Caco-2 (cell line): ENCODE measurements at places on chromosomes 12 and 14. TPM values are rescaled to one million over a fixed set of nuclear protein-coding genes. Genes with fewer than 3 reads are reported as not detected.

DNA sequence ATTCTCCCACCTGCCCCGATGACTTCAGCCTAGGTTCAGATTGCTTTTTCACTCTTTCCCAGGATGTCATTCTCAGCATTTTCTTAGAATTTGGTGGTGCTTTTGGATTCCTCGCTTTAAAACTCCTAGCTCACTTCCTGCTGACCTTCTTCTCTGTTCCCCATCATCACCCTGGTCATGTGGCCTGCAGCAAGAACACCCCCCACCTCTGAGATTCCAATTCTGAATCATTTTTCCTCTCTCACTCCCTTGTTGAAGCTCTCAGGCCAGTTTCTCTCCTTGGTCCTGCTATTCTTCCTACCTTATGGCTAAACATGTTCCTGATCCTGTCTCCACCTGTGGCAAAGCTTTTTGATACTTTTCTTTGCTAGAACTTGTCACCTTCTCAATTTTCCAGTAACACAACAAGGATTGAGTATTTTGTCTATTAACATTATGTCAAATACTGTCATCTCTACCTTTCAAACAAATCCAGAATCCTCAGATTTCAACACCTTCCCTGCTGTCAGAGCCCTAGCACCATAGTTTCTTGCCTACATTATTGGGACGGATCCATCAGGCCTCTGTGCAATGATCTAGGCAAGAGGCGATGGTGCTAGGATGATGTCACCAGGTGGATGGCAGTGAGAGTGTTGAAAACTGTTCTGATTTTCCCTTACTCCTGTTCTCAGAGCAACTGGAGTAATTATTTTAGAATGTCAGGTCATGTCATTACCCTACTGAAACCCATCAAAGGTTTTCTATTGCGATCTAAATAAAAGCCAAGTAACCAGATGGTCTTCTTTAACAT lies 233.7 kb downstream of the MON2 start:
- peaks cover 2% of the 10 kb centered on the region; the same call in 1 of the 2 replicates for H3K36me3 ChIP-seq
- no peaks in the 10 kb centered on the region for H3K27me3 ChIP-seq
- no peak overlapping the region for H3K27ac ChIP-seq
- no peaks in the 10 kb centered on the region for H3K4me1 ChIP-seq
- DNase-seq, result no peak

DNA sequence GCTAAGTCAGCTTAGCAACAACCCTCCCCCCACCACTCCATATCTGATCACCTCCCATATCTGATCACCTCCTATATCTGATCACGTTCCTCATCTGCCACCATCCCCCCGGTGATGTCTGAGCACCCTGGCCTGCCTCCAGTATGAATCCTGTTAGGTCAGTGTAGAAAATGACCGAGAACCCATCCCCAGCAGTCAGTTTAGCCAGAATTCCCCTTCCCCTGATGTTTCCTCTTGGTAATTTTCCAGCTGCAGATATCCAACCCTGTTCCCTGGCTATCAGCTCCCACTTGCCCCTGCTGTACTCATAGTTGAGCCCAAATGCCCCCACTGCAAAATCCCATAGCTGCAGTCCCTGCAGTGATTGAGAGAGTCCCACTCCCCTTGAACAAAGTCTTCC lies 12.5 kb downstream of the SELPLG start:
- no peak overlapping the region for H3K4me3 ChIP-seq
- no peaks in the 10 kb centered on the region; the same call in 1 of the 2 replicates for H3K4me1 ChIP-seq
- H3K27ac ChIP-seq, result no peak overlapping the region
- H3K36me3 ChIP-seq, result no peaks in the 10 kb centered on the region
- H3K27me3 ChIP-seq, result no peaks in the 10 kb centered on the region

TMTC3 gene
- total RNA-seq, result 31.8 and 31.9 TPM in 2 replicates

KRT72 gene
- not detected in 2 replicates for total RNA-seq

PLXNC1 gene
- total RNA-seq, result 41.3 and 47.7 TPM in 2 replicates

- H3K27ac ChIP-seq, result no peak overlapping the region
- no peaks in the 10 kb centered on the region for H3K27me3 ChIP-seq
- no peaks in the 10 kb centered on the region for H3K4me1 ChIP-seq
- no peak overlapping the region for H3K4me3 ChIP-seq
- DNase-seq, result no peak
Measured at GRCh38 chr12:105738051-105738450, 400.7 kb downstream of the NUAK1 start.

DNA sequence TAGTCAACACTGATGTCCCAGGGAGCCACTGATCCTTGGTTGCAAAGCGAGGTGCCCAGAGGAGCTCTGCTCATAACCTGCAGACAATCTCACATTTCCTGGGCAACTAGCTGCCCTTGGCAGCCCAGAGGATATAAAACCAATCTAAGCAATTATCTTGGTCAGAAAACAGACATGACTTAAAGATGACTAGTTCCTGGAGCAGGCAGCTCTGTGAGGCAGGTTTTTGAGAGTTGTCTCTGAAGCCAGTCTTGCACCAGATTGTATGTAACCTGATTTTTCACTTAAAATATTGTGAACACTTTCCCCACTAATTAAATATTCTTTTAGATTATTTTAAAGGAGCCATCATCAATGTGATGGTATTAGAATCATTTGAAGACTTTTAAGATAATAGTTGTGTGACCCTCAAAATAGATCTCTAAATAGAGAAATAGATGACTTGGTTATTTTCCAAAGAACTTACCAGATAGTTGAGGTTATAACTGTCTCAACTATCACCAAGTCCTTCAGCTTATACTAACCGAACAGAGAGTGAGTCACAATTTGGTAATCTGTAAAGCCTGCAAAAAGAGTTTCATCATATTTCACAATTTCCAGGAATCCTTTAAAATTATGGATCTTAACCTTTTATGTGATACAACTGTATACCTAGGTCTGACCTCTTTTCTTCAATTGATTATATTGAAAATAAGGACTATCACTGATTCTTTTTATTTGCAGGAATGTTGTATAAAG lies 75.9 kb downstream of the LIN7A start:
- no peaks in the 10 kb centered on the region for H3K36me3 ChIP-seq
- no peak for DNase-seq
- no peak overlapping the region for H3K27ac ChIP-seq
- H3K4me1 ChIP-seq, result no peaks in the 10 kb centered on the region

DNA sequence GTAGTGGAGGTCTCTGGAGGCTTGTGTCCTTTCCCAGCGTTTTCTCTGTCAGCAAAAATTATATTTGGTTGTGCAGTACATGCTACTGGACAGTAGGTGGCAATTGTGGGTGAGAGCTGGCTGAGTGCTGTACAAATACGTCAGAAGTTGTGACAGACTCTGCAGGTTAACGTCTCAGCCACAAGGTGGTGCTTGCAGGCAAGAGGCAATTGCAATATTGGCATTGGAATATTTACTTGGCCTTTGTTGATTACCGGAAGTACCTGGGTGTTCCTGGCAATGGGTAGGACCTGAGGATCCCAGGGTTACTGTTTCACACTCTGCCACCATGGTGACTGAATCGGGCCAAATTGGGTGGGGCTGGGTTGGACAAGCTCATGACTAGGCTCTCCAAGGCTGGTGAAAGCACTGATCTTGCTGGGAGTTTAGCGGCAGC lies 333.9 kb upstream of the LMO3 start:
- no peaks in the 10 kb centered on the region for H3K4me1 ChIP-seq
- H3K27me3 ChIP-seq, result no peaks in the 10 kb centered on the region
- no peak overlapping the region for H3K4me3 ChIP-seq
- H3K27ac ChIP-seq, result no peak overlapping the region
- peak; percentile 86 for DNase-seq
- H3K36me3 ChIP-seq, result no peaks in the 10 kb centered on the region

KLRF1 gene
- not detected in 2 replicates for total RNA-seq

GRCh38 chr14:74882103-74882920 lies 596 bp downstream of the DLST start:
- DNase-seq, result no peak
- peaks cover 19% of the 10 kb centered on the region for H3K4me1 ChIP-seq
- peak overlapping the region; percentile 91 for H3K27ac ChIP-seq
- peak overlapping the region; percentile 93 for H3K4me3 ChIP-seq
- H3K36me3 ChIP-seq, result no peaks in the 10 kb centered on the region; the same call in 1 of the 2 replicates

IL31 gene
- not detected in 2 replicates for total RNA-seq

GRCh38 chr14:39258782-39259545 lies 25.2 kb downstream of the MIA2 start:
- H3K27me3 ChIP-seq, result no peaks in the 10 kb centered on the region
- no peak overlapping the region for H3K27ac ChIP-seq
- 0 out of 2 replicates have a peak, but pooled peaks cover 4% of the 10 kb centered on the region for H3K4me1 ChIP-seq
- no peak overlapping the region for H3K4me3 ChIP-seq
- no peaks in the 10 kb centered on the region for H3K36me3 ChIP-seq

- H3K4me1 ChIP-seq, result no peaks in the 10 kb centered on the region
- H3K4me3 ChIP-seq, result no peak overlapping the region
- no peak overlapping the region for H3K27ac ChIP-seq
- H3K27me3 ChIP-seq, result no peaks in the 10 kb centered on the region
- no peaks in the 10 kb centered on the region for H3K36me3 ChIP-seq
Measured at GRCh38 chr12:65123435-65124063, 2.4 kb upstream of the WIF1 start.

KRT7 gene
- total RNA-seq, result 13.9 and 19.9 TPM in 2 replicates

SLC38A6 gene
- total RNA-seq, result 10.2 and 11.5 TPM in 2 replicates

- H3K36me3 ChIP-seq, result no peaks in the 10 kb centered on the region
- no peaks in the 10 kb centered on the region for H3K4me1 ChIP-seq
- H3K27ac ChIP-seq, result no peak overlapping the region
- DNase-seq, result no peak
- H3K4me3 ChIP-seq, result no peak overlapping the region
- H3K27me3 ChIP-seq, result no peaks in the 10 kb centered on the region
Measured at GRCh38 chr12:43147878-43148277, 404.1 kb downstream of the ADAMTS20 start.

TECPR2 gene
- 5.4 and 9.3 TPM in 2 replicates for total RNA-seq

DNA sequence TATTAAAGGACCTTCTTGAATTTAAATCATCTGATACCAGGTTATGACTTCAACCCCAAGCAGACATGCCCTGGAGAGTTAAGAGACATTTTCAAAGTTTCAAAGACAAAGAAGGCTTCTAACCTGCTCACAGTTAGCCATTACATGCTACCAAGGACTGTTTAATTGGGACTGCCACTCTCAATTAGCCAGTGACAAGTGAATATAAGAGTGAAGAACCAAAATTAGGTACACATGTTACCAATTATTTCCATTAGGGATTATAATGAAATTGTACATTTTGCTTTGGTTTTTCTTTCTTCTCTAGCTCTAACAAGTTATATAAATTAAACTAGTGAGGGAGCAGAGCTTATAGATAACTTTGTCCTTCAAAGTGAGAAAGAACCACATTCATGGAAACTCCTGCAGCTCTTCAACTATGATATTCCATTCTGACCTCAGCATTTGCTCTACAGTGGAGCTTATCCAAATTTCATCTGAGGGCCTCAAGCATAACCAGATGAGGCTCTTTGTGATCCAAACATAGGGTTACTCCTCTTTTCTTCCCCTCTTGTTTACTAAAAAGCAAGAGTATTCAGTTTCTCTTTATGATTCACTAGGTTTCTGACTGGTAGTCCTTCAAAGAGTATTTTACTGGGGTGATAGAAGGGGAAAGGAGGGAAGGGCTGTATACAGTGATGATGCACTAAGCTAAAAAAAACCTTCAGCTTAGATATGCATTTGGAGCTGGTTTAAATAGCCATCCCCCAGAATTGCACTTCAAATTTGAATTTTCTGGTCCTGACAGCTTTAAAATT lies 91.3 kb downstream of the DUSP6 start:
- H3K4me1 ChIP-seq, result peaks cover 27% of the 10 kb centered on the region
- no peaks in the 10 kb centered on the region for H3K36me3 ChIP-seq
- no peak for DNase-seq
- H3K27ac ChIP-seq, result no peak overlapping the region
- no peak overlapping the region for H3K4me3 ChIP-seq

- H3K27ac ChIP-seq, result peak overlapping the region; percentile 39
- peaks cover 5% of the 10 kb centered on the region; the same call in 1 of the 2 replicates for H3K4me1 ChIP-seq
- H3K36me3 ChIP-seq, result no peaks in the 10 kb centered on the region
- peak overlapping the region; percentile 15; the same call in 1 of the 2 replicates for H3K4me3 ChIP-seq
- no peak for DNase-seq
Measured at GRCh38 chr14:22427771-22428231, 161.2 kb downstream of the DAD1 start.

DNA sequence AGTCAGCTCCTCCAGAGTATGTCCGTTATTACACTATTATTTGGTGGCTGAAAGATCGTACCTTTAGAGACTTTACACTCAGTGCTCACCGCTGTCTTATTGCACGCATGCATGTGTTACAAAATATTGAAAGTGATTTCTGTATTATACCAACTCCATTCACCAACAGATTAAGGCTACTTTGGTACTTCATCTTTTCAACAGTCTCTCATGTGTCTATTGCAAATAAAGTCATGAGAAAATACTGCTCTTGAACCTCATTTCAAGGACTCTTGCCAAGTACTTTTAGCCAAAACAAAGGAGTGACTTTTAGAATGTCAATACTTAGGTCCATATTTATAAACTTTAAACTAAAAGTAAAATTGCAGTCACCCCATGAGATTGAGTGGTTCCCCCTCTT lies 503.6 kb downstream of the TMEM121 start:
- H3K36me3 ChIP-seq, result no peaks in the 10 kb centered on the region
- H3K4me3 ChIP-seq, result no peak overlapping the region

GRCh38 chr12:45654002-45654665 lies 75.4 kb upstream of the ARID2 start:
- H3K4me3 ChIP-seq, result no peak overlapping the region
- H3K27me3 ChIP-seq, result no peaks in the 10 kb centered on the region
- H3K4me1 ChIP-seq, result no peaks in the 10 kb centered on the region
- no peak for DNase-seq

DNA sequence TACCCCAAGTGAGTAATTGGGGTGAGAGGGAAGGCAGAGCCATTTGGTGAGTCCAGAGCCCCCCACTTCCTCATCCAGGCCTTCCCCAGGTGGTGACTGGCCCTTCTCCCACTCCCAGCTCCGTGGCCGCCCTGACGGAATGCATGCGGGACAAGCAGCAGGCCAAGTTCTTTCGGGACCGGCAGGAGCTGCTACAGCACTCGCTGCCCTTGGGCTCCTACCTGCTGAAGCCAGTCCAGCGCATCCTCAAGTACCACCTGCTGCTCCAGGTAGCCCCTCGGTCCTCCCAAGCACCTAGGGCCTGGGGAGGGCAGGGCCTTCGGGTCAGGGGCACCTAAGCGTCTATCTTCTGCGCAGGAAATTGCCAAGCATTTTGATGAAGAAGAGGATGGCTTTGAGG lies 26.5 kb downstream of the PLEKHG3 start:
- H3K27ac ChIP-seq, result no peak overlapping the region
- H3K4me1 ChIP-seq, result peaks cover 14% of the 10 kb centered on the region
- H3K4me3 ChIP-seq, result no peak overlapping the region

LAG3 gene
- total RNA-seq, result 1.9 and 3.2 TPM in 2 replicates

ZBTB42 gene
- 9.1 and 9.7 TPM in 2 replicates for total RNA-seq

DNA sequence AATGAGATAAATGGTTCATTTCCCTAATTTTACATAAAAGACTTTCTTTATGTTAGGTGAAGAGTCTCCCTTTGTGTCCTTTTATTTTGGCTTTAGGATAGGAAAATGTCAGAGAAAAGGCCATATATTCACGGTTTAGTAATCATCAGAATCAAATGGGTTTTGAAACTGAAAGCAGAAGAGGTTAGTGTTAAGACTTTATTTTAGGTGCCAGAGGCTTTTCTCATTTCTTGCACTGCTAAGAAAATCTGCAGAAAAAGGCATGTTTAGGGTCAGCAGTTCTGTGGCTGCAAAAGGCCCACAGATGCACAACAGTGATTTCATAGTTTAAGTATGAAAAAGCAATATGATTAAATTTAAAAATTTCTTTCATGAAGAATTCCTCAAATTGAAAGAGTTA lies 80.4 kb upstream of the SINHCAF start:
- H3K36me3 ChIP-seq, result peaks cover 2% of the 10 kb centered on the region; the same call in 1 of the 2 replicates
- peak overlapping the region; percentile 3 for H3K27ac ChIP-seq
- H3K27me3 ChIP-seq, result peaks cover 1% of the 10 kb centered on the region
- no peak overlapping the region for H3K4me3 ChIP-seq
- no peaks in the 10 kb centered on the region; the same call in 1 of the 2 replicates for H3K4me1 ChIP-seq

- H3K4me3 ChIP-seq, result no peak overlapping the region
- no peaks in the 10 kb centered on the region for H3K27me3 ChIP-seq
- no peaks in the 10 kb centered on the region for H3K36me3 ChIP-seq
- no peak overlapping the region for H3K27ac ChIP-seq
Measured at GRCh38 chr12:22206111-22206728, 128.3 kb downstream of the ST8SIA1 start.
